ENCODE measurements at places on chromosomes 13 and 19.

DNA sequence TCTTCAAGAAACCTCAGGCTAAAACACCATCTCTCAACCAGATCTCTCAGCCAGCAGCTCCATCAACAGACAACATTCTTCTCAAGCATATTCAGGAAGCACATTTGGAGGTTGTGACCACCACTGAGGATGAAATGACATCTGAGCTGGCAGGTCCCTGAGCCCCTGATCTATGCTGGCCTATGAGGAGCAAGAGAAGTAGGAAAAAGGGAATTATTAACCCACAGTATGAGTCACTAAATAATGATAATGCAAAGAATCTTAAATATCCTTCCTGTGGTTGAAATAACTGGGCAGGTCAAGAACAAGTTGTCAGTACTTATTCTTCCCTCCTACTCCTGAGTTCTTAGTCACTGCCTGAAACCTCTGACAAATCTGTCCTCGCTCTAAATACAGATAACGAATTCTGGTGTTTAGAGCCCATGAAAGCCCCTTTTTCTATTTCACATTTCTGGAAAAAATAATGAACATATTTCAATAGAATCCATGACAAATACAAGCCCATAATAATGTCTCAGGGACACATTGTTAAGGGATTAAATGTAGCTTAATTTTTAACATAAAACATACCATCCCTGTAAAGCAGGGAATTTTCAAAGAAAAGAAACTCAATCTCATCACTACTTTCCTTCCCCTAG lies 225.8 kb upstream of the IRS2 start:
- H3K4me3 ChIP-seq = no peak overlapping the region
- H3K27me3 ChIP-seq = no peaks in the 10 kb centered on the region
- DNase-seq = no peak
- no peaks in the 10 kb centered on the region for H3K36me3 ChIP-seq
- H3K4me1 ChIP-seq = no peaks in the 10 kb centered on the region

GRCh38 chr13:19592657-19593180 lies 31.4 kb upstream of the TPTE2 start:
- H3K4me3 ChIP-seq = no peak overlapping the region
- no peaks in the 10 kb centered on the region for H3K36me3 ChIP-seq
- DNase-seq = no peak
- peaks cover 2% of the 10 kb centered on the region for H3K4me1 ChIP-seq

DNA sequence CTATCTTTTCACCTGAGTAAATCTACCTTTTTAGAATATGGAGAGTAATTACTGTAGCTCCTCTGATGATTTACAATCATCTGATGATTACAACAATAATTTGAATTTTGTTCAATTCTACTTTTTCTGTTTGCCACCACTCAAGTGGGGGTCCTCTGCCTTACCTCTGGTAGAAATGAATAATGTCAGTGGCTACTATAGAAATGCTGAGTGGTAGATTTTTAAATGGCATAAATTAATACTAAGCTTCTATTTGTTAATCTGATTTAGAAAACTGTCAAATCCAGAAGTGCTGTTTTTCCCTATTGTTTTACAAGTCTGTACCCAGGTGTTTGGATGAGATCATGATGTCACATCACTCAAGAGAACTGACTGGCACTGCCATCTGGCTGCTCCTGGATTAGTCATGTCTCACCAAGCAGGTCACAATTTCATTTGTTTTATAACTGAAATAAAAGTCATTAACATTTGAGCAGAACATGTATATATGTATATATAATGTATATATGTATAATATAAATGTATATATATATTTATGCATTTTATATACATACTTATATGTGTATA lies 494.8 kb downstream of the TBC1D4 start:
- no peaks in the 10 kb centered on the region for H3K4me1 ChIP-seq
- H3K4me3 ChIP-seq = no peak overlapping the region
- DNase-seq = no peak

DNA sequence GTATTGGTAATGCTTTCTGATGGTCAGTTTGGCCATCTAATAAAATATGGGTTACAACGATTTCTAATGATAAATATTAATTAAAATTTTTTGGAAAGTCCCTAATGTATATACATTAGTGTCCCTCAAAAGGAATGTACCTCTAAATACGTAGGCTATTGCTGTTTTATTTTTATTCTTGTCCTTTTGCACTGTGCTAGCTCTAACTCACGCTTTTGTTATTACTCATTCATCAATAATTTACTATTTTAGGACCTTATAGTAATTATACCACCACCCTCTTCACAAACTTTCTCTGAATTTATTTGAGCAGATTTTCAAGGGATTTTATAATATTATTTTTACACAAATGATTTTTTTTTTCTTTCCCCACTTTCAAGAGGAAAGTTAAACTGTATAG lies 795.9 kb upstream of the PCDH9 start:
- H3K4me3 ChIP-seq = no peak overlapping the region
- no peak overlapping the region for H3K27ac ChIP-seq
- H3K27me3 ChIP-seq = no peaks in the 10 kb centered on the region
- no peaks in the 10 kb centered on the region for H3K4me1 ChIP-seq

- H3K27me3 ChIP-seq = no peaks in the 10 kb centered on the region
- peak; percentile 21 for DNase-seq
- no peaks in the 10 kb centered on the region for H3K36me3 ChIP-seq
These were observed 1.2 kb downstream of the SEMA6B start for GRCh38 chr19:4557971-4558941.
